CD4-positive, alpha-beta T cell (primary cell): ENCODE measurements at places on chromosomes 6 and 20.

DNA sequence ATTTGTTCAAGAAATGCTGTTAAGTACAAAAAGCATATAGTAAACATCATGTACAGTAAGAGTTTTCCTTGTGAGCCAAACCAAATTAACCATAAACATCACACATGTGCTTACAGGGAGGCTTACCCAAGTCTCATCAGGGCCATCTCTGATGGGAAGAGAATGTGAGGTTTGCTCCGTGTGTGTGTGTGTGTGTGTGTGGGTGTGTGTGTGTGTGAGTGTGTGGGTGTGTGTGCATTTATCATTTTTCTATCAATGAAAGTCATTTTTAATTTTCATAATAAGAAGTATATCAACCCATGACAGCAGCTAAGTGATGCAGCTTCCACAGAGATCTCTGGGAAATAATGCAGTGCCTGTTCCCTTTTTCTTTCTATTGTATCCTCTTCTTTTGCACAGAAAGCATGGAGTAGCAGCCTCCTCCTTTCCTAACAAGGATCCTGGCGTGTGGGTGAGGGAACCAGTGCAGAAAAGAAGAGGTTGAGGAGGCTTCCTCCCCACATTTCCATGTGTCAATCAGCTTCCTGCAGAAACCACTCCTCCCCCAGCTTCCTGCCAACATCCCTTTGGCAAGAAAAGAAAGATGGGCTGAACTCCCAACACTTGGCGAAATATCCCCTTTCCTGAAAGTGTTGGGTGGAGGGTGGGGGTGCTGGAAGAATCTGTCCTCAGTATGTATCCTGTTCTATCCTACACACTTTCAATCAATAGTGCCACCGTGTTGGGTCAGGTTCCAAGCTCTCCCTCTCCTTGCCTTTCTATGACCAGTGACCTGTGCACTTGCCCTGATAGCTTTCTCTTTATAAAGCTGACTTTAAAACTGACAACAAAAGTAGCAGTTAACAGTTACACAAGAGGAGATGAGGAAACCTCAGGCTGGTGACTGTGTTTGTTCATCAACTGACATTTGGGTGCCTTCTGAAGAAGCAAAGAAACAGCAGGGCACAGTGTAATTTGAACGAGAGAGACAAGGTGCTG, 251.8 kb upstream of the CITED2 start:
- DNase-seq = peak; percentile 20

DNA sequence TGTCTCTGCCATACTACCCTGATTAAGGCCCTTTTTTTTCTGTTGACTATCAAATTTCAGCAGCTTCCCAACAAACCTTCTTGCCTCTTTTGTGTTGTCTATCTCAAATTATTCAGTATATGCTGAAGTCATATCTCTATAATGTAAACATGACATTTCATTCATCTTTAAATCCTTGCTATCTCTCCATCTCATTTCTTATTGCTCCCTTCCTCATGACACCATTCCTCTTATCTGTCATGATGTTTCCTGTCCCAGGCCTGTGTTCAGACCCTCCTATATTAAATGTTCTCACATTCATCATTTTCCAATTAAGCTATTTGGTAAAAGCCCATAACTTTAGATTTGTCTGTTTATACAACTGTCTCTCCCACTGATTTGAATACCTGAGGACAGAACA, 482.6 kb downstream of the EPM2A start:
- DNase-seq = no peak

DNA sequence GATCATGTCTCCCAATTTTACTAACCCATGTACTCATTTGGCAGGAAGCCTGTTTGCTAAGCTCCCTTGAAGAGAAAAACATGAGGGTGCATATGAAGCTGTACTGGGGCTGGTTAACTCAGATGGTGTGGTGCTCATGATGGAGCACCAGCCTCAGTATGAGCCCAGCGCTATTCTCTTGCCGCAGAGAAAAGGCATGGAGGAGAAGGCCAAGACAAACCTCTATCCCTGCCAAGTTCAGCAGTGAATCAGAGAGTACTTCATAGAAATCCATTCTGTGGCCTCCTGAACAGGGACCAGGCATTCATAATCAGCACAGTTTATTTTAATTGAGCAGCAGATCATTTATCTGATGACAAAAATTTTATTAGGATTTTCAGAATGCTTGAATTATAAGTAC, 398.1 kb downstream of the LMBRD1 start:
- DNase-seq = no peak

GRCh38 chr20:36754656-36755222, 8.8 kb upstream of the NDRG3 start:
- peak; percentile 67 for DNase-seq
